ENCODE measurements at places on chromosomes 16 and 17.

DNA sequence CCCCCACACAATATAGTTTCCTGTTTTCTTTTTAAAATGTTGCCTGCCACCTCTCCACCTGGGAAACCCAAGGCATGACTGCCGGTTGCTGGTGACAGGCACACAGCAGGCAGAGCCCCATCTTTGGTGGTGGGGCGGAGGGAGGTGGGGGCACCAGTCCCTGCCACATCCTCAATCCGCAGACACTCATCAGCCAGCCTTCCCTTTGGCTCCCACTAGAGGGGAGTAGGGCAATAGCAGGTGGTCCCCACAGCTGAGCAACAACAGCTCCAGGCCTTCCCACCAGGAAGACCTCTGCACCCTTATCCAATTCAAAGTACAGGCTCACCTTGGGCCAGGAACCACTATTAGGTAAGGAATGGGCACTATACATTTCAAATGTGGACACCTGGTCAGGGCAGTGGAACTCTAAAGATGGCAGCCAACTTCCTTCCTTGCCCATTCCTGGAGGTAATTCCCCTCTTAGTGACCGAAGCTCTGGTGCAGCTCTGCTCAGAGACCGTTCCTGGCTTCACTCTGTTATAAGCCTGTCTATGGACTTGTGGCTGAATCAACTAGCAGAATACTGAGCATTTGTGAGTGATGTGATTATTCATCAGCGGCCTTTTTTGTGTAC is 13.9 kb downstream of the RECQL5 start:
- peak; percentile 9 for DNase-seq

DNA sequence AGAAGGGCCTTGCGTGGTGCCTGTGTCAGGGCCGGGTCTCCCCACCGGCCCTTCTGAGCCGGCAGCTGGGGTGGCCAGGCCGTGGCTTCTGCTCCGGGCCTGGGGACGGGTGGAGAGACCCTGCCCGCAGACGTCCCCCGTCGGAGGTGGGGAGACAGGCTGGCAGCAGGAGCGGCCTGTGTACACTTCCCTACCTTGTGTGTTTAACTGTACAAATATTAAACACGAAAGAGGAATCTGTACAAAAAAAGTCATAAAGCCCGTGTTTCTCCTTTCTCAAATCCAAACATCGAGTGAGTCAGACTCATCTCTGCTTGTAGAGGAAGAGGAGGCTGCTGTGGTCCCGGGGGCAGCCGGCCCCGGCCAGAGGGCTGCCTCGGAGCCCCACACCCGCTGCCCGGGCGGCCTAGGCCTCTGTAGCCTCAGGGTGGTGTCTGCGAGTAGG is 2.0 kb downstream of the CACNA1H start:
- no peak for DNase-seq

- DNase-seq = no peak
These were observed 15.5 kb downstream of the VPS35 start for GRCh38 chr16:46673320-46674013.

DNA sequence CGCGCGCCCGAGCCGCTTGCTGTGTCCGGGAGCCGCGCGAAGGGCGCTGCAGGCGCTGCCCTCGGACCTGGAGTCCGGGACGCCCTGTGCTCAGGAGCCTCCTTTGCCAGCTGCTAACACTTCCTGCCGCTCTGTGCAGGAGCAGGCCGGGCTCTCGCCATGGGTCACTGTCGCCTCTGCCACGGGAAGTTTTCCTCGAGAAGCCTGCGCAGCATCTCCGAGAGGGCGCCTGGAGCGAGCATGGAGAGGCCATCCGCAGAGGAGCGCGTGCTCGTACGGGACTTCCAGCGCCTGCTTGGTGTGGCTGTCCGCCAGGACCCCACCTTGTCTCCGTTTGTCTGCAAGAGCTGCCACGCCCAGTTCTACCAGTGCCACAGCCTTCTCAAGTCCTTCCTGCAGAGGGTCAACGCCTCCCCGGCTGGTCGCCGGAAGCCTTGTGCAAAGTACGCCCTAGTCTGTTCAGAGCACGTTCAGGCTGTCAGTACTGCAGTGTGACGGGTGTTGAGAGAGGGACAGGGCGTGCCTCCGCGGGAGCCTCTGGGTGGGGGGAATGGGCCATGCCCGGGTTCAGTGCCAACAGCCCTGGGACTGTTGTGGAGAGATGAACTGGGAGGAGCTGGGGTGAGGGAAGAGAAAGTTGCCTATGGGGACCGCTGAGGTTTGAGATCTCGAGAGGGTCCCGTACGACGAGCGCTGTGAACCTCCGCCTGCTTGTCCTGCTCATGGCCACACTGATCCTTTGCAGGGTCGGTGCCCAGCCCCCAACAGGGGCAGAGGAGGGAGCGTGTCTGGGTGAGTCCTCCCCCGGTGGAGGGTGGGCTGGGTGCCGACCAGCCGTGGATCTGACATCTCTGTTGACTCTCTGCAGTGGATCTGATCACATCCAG is 1.3 kb downstream of the ZNF276 start:
- DNase-seq = peak; percentile 39

GRCh38 chr17:8096541-8096940 is 9.0 kb upstream of the ALOX12B start:
- no peak for DNase-seq

GRCh38 chr16:24955975-24956731 is 59.0 kb downstream of the ARHGAP17 start:
- DNase-seq = no peak

DNA sequence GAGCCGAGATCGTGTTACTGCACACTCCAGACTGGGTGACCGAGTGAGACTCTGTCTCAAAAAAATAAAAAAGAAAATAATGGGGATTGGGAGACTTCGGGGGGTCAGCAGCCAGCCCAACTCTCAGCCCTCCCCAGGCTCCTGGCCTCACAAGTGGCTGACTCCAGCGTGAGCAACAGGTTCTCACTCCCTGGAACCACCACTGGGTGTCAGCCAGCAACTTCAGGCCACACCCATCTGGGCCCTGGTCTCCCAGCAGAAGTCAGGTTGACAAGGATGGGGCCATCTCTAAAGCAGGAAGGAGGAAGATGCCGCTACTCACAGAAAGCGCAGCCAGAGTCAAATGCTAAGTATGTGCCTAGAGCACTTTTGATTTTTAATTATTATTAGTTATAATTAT is 139.4 kb downstream of the C16orf78 start:
- DNase-seq = no peak

- DNase-seq = no peak
These were observed 109.0 kb downstream of the HS3ST3A1 start for GRCh38 chr17:13492737-13493122.

DNA sequence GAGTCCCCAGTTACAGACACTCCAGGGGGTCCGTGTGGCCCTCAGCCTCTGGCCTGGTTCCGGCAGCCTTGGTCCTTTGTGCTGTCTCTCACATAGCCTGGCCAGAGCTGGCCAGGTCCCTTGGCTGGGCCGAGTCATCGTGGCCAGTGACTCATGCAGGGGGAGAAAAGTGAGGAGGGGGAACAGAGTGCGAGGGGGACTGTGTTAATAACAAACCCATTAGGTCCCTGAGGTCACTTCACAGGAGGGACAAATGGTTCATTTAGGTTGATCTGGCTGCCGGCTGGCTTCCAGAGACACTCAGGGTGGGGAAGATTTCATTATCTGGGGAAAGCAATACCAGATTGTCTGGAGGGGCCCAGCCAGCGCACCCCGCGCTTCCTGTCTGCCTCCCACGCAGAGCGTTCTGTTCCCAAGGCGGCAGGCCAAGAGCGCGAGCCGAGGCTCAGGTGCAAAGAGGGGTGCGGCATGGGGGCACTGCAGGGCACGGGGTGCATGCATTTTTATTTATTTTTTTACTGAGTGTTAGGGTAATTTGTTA is 223.1 kb downstream of the SEC14L1 start:
- DNase-seq = no peak

DNA sequence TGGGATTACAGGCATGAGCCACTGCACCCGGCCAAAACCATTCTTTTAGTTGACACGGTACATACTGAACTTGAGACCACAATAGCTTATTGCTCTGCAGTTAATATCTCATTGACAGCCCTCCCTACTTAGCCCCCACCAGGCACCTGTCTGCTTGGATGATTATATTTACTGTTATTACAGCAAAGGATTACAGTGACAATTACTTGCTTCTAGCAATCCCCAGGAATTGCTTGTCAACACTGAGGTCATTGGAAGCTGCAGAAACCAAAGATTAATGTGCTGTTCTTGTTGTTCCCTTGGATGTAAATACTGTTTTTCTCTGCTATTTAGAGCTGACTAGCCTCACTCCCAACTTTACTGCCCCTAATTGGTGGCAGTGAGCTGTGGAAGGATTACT is 211.2 kb downstream of the LGALS9B start:
- DNase-seq = no peak

DNA sequence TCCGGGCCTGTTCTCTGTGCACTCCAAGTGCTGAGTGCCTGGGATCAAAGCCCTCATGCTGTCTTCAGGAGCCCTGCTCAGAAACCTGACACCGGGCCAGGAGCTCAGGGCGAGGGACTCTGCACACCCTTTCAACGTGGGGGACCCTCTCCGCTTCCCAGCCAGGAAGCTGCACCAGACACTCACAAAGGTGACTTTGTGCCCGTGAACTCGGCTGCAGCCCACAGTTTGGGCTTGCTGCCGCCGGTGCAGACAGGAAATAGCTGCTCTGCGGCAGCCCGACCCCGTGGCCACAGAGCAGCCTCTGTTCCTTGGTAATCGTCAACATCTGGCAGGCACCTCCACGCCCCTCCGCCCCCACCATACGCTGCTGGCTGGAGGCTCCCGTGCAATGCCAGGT is 93.4 kb upstream of the METRNL start:
- DNase-seq = peak; percentile 48

DNA sequence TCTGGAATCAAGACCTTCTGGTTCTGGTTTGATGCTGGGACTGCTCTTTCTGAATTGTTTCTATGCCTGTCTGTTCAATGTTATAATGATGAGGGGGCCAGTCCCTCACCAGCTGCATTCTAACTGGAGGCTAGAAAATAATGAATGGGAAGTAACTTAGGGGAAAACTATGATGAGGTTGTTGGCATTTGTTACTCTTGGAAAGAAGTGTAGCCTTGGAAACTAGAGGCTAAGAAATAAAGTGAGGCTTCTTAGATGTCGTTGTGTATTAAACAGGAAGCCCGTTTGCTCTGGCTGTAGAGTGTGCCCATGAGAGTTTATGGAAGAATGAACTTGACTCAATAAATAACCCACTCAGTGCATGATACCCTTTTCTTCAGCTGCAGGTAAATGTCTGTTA is 140.8 kb downstream of the PRKCA start:
- no peak for DNase-seq

DNA sequence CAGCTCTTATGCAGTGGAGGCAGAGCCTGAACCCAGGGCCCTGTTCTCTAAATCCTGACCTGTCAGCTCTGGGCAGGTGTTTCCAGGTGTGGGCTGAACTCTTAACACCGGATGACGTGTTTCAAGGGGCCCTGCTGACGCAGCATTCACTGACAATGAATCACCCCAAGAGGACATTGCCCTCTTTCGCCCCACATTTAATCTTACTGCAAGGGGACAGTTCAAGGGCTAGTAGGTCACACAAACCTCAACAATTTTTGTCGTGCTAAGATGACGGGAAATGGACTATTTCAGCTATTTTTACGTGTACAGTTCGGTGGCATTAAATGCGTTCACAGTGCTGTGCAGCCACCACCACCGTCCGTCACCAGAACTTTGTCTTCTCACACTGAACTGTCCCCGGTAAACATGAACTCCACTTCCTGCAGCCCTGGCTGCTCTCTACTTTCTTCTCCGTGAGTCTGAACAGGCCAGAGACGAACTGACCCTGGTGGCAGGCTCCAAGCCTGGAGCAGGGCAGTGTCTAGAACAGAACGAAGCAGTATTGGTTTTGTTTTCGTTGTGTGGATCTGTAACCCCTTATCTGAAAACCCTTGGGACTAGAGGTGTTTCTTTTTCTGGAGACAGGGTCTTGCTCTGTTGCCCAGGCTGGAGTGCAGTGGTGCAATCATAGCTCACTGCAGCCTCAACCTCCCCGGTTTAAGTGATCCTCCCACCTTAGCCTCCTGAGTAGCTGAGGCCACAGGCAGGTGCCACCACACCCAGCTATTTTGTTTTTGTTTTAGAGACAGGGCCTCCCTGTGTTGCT is 88.4 kb upstream of the CIBAR2 start:
- no peak for DNase-seq

GRCh38 chr16:30899794-30900193 is 3.4 kb downstream of the CTF1 start:
- DNase-seq = no peak

GRCh38 chr17:73165616-73166404 is 1.0 kb downstream of the SSTR2 start:
- no peak for DNase-seq

DNA sequence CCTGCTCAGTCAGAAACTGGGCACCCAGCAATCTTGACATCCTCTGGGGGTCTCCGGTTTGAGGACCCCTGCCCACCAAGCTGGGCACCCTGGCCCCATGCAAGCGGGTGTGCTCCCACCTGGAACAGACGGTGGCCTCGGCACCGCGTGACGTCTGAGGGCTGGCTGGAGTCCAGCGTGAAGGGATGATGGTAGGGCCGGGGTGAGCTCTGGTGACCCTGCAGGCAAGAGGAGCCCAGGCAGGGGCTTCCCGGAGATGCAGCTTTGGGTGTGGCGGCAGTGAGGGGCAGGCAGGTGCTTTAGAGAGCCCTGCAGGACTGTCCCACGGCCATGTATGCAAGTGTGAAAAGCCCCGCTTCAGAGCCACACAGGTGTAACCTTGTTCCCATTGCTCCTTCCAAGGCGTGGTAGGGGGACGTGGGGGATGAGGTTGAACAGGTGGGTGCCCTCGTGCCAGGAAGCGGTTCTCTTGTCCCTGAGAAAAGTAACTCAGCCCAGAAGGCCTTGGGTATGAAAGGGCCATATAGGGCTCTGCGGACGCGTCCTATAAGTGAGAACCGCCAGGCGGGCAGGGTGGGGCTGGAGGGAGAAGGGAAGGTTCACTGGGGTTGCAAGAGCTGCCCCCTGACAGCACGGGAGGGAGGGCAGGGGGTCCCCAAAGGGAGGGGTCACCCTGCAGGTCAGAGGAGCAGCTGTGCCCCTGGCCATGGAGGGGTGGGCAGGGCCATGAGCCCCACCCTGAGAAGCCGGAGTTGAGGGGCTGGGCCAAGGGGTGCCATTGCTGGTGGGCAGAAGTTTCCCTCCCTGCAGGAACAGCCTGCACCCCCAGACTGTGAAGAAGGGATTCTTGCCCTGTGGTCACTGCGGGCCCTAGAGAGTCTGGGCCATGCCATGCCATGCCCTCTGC is 9.2 kb downstream of the RGS11 start:
- no peak for DNase-seq

DNA sequence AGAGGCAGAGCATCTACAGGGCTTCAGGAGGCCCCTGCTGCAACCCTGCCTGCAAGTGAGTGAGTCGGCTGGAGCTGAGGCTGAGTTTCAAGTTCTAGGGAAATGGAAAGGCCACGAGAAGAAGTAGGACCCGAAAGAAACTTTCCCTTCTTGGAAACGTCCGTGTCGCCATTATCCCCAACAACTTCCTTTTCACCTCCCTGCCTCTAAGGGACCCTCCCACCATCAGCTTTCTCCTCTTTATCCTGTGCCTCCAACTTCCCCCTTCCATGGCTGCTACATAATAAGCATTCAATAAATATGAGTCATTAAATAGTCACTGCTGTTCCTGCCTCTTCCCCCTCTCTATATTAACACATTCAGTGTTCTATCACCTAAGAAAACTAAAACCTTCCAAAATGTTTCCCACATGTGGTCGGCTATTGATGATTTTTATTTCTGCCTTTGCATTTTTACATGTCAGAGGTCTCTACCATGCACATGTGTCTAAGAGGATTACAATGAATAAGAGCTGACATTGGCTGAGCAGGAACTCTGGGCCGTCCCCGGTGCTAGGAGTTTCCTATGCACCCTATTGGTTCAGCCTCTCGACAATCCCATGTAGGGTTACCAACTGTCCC is 115.9 kb upstream of the TNRC6C start:
- no peak for DNase-seq

GRCh38 chr17:69269131-69269998 is 40.7 kb upstream of the ABCA10 start:
- DNase-seq = no peak

Measured in KG1 (cell line).